NCI-H2171 (cell line): ENCODE measurements at places on chromosomes 16 and 17.

DNA sequence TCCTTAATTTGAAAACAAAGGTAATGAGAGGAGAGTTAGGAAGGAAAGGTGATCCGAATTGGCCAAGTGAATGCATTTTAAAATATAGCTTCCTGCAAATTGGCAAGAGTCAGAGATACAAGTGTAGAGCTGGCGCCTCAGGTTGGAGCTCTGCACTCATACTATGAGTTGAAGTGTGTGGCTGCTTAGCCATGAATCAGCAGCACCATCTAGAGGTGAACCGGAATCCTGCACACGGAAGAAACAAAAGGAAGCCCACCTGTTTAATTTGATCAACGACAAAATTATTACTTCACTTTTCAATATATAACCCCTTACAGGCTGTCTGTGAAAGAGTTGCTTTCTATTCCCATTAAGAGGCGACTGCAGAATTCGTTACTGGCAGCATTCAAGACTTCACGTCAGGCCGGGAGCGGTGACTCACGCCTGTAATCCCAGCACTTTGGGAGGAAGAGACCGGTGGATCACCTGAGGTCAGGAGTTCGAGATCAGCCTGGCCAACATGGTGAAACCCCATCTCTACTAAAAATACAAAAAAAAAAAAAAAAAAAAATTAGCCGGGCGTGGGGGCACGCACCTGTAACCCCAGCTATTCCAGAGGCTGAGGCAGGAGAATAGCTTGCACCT is 1253.7 kb upstream of the CDH8 start:
- peak; percentile 4 for DNase-seq

DNA sequence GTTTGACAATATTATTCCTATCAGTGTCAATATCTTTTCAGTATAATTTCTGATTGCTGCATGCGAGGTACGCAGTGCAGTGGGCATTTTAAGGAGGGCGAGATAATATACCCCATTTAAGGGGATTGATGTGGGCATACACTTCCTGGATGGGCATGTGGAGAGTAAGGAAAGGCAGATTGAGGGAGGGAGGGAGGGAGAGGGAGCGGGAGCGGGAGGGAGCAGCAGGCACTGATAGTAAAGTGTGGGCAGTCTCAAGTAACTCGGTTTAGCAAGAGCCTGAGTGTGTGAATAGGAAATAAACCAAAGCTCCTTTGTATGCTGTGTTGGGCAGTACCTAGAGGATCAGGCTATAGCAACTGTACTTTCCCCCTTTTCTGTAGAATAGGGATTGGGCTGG is 5.1 kb downstream of the BPTF start:
- no peak for DNase-seq

GRCh38 chr16:17572145-17572544 is 101.4 kb upstream of the XYLT1 start:
- no peak for DNase-seq

DNA sequence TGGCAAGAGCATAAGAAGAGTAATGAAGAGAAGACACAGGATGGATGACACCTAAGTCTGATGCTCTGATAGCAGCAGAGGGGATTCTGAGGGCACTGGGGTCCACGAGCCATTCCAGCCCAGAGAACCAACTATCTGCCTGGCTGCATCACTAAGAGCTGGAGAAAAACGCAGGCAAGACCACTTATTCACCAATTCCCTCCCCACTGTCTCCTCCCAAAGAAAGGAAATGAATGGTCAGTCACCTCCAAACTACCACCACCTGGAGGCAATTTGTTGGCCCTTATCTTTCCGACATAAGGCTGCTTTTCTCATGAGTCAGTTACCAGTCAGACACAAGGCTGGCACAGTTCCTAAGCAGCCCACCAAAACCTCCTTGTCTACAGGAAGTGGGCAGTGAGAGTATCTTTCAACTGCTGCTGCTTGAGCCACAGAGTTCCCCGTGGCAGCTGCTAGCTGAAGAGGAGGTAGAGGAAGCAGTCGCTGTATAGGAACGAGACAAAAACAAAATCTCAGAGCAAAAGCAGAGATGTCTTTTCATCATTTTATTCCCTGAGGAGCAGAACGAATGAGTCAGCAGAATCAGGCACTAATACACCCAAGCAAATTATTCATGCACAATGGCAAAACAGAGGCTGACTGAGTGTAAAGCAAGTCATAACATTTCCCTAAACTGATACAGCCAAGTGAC is 111.1 kb downstream of the SMG6 start:
- no peak for DNase-seq

DNA sequence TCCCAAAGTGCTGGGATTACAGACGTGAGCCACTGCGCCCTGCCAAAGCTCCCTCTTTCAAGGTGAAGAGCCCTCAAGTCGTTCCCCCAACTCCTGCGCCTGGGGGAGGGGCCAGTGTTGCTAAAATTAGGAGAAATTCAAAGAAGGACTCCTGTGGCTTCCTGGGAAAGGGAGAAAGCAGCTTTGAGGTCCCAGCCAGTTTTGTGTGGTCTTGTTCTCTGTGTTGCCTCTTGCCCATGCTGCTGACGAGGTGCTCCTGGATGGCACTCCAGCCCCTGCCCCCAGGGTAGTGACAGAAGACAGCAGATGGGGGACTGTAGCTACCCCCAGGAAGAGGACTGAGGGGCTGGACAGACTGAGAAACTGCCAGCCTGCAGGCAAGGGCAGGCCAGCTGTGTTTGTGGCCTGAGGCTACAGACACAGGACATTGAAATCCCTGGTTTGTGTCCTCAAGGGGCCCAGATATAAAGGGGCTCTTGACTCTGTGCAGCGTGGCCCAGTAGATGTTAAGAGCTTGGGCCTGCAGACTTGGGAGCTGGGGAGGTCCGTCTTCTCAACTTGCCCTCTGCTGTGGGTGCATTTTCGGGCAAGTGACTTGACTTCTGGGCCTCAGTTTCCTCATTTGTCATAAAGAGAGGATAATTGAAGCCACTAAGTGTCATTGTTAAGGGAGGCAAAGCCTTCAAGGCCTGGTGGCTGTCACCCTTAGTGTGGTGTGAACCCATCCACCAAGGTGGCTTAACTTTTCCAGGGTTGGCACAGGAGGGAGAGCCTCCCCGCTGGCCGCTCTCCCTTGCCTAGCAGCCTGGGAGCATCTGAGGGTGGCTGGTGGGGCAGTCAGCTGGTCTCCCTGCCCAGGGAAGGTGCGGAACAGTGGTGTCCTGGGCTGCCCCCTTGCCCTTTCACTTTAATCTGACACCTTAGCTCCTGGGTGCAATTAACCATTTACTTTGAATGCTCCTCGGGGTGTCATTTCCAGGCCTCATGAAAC is 4.1 kb downstream of the UBALD2 start:
- no peak for DNase-seq

- DNase-seq = no peak
Observed at GRCh38 chr17:46943501-46944393, 20.8 kb downstream of the GOSR2 start.

DNA sequence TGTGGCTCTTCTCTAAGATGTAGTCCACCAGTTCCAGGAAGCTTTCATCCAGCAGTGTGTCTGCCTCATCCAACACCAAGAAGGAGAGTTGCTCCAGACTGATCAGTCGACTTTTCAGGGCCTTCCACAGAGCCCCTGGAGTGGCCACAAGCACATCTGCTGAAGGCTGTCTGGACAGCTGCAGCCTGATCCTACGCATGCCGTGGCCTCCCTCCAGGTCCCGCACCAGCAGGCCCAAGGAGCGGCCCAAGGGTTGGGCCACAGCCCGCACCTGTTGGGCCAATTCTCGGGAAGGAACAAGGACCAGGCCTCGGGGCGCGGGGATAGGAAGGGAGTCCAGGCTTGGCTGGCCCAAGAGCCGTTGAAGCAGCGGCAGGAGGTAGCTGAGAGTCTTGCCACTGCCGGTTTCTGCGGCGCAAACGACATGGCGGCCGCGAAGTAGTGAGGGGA is 729 bp downstream of the DDX28 start:
- no peak for DNase-seq

DNA sequence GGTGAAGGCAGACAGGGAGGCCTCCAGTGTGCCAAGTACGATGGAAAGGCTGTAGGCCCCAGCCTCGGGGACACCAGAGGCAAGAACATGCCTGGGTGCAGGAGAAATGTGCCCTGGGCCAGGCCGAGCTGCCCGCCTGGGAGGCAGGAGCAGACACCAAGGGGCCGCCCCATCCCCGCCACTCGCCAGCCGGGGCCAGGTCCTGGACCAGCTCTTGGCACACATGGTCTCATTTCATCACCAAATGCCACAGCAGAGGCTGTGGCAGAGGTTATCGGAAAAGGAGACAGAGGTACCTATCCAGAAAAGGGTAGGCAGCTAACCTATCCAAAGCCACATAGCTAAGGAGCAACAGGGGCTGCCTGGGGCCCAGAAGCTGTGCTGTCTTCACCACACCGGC is 31.3 kb downstream of the PEMT start:
- DNase-seq = no peak

DNA sequence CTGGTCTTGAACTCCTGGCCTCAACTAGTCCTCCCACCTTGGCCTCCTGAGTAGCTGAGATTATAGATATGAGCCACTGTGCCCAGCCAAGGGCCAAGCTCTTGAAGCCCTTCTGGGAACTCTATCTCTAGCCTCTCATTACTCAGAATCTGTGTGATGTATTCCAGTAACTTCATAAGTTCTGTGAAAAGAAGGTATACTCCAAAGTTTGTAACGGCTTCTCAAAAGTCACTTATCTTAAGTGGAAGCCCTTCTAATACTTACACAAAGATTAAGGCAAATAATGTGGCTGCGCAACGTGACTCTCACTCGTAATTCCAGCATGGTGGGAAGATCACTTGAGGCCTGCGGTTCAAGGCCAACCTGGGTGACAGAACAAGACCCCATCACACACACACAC is 19.1 kb upstream of the ATP6V0C start:
- no peak for DNase-seq

- no peak for DNase-seq
Observed at GRCh38 chr16:22424161-22424937, 49.9 kb upstream of the CDR2 start.

GRCh38 chr17:77420804-77421629 is 280.2 kb downstream of the SEC14L1 start:
- peak; percentile 99 for DNase-seq

- DNase-seq = no peak
Observed at GRCh38 chr17:38674014-38674748, 576 bp downstream of the EPOP start.

DNA sequence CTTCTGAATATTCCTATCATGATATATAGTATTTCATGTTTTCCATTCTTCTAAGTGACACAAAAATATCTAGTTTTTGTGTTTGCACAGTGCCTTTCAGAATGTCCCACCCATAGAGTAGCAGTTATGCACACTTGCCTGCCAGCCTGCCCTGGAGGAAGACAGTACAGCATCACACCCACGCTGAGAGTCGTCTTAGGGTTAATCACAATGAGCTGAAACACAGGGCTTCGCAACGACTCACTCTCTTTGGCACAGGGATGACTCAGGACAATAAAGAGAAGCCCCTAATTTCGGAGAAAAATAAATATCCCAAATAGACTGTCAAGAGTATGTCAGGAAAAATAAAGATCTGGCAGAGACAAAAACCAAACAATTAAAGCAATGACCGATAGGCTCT is 11.6 kb upstream of the NDUFAB1 start:
- DNase-seq = no peak

- DNase-seq = no peak
Observed at GRCh38 chr16:67943619-67944504, at the start of gene LCAT. LCAT (minus strand) TSS chr16:67944120; CDS start chr16:67944101, 19 bp downstream.

- no peak for DNase-seq
Observed at GRCh38 chr17:42132941-42133340, 10.3 kb downstream of the HSPB9 start.

GRCh38 chr16:53166099-53166498 is 111.3 kb downstream of the CHD9 start:
- DNase-seq = no peak

DNA sequence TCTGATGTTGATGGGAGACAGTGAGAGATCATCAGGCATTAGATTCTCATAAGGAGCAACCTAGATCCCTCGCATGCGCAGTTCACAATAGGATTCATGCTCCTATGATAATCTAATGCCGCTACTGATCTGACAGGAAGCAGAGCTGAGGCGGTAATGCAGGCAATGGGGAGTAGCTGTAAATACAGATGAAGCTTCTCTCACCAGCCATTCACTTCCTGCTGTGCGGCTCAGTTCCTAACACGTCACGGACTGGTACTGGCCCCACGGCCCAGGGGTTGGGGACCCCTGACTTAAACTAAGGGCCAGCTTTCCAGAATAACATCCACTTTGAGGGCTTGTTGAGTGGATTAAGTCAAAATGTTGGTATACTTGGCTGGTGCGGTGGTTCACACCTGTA is 2.6 kb upstream of the TMEM219 start:
- no peak for DNase-seq

DNA sequence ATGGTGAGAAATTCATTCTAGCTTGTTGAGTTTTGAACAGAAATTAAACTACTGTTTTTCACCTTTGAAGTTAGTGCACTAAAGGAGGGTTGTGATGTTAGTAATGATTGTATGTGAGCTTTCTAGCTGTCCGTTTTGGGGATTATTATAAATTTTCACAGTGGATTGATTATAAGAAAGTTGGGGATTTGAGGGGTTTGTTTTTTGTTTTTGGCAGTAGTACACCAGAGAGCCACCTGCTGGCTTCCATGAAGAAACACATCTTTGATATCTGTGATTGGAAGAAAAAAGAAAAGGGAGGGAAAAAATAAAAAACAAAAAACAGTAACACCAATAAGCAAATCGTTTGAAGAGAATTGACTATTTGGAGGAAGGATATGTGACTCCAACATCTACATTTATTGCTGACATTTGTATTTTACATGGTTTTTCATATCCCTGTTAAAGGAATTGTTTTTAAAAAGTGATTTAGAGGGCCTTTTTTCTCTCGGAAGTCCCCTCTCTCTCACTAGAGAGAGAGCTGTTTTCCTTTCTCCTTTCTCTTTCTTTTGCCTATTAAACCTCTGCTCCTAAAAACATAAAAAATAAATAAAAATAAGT is 1469.5 kb upstream of the GOT2 start:
- DNase-seq = no peak

GRCh38 chr16:79404571-79404970 is 196.0 kb downstream of the MAF start:
- no peak for DNase-seq

- no peak for DNase-seq
Observed at GRCh38 chr16:55778757-55779156, 54.1 kb downstream of the CES1 start.

DNA sequence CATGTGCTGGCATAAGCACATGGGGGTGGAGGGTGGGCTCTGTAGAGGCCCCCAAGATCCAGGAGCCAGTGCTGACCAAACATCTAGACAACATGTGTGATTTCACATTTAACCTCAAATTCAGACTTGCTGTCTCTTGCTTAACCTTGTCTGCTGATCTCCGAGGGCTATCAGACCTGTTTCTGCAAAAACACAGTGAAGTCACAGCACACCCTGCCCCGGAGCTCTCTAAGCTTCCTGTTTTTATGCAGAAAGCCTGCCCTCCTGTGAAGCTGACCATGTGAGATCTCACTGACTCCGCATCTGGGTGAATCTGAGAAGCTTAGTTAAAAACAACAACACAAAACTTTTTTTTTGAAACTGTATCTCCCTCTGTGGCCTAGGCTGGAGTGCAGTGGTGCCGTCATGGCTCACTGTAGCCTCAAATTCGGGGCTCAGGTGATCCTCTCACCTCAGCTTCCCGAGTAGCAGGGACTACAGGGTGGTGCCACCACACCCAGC is 6.6 kb upstream of the DPEP2 start:
- DNase-seq = no peak

- DNase-seq = peak; percentile 11
Observed at GRCh38 chr17:75008373-75008772, 4.1 kb upstream of the MRPL58 start.
